ENCODE measurements at places on chromosomes 5 and 9. TPM values are rescaled to one million over a fixed set of nuclear protein-coding genes. Genes with fewer than 3 reads are reported as not detected.

CDKN2B gene
- total RNA-seq: not detected

DNA sequence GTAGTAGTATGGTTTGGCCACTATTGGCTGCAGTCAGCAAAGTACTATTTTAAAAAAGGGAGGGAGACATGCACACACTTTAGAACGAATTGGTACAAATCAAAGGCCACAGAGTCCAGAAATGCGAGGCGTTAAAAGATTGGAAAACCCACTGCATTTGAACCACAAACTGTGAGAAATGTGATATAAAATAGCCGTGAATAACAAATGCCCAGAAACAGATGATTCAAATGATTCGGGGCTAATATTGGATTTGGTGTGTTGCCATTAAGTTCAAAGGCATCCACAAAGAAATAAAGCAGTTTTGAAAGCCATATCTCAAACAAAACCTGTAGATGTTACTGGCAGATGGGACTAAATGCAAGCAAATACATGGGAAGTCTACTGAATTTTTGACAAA is 140.9 kb upstream of the HMHB1 start:
- DNase-seq: no peak

- DNase-seq: peak; percentile 93
Observed at GRCh38 chr9:107712390-107712789, 222.8 kb upstream of the KLF4 start.

DNA sequence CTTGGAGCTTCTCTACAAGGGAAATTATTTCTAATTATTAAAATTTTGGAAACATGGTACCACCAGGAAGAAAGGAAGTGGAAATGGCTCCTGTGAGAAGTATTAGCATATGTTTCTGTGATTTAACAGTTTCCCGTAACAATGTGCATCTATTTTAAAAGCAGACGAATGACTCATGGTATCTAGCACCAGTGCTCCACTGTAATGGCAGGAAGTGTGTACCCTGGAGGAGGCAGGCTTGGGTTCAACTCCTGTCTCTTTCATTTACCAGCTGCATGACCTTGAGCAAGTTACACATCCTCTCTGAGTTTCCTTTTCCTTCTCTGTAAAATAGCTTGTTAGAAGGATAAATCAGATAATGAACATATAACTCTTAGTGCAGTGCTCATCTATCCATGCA is 41.0 kb upstream of the ANGPTL2 start:
- DNase-seq: peak; percentile 91

DNA sequence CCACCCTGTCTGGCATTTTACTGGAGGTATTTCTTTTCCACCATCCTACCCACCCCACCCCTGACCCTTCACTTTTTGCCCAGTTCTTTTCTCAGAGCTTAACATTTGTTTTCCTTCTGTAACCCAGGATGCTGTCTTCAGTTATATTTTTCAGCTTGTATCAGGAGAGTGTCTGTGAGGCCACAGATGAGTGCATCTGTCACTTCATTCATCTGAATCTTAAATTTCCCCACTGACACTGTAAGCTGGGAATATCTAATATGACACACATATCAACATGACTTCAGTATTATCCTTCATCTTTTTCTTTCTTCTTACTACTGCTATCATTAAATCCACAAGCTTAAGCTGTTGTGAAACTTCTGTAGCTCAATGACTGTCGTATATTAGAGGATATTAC is 4.9 kb downstream of the MARCHF3 start:
- no peak for DNase-seq

GRCh38 chr9:106035806-106036205 is 341.5 kb downstream of the TMEM38B start:
- no peak for DNase-seq

FBXL17 gene
- total RNA-seq: 6.6 TPM

GRCh38 chr5:126398791-126399190 is 24.4 kb upstream of the GRAMD2B start:
- no peak for DNase-seq

C9orf50 gene
- not detected for total RNA-seq

DNA sequence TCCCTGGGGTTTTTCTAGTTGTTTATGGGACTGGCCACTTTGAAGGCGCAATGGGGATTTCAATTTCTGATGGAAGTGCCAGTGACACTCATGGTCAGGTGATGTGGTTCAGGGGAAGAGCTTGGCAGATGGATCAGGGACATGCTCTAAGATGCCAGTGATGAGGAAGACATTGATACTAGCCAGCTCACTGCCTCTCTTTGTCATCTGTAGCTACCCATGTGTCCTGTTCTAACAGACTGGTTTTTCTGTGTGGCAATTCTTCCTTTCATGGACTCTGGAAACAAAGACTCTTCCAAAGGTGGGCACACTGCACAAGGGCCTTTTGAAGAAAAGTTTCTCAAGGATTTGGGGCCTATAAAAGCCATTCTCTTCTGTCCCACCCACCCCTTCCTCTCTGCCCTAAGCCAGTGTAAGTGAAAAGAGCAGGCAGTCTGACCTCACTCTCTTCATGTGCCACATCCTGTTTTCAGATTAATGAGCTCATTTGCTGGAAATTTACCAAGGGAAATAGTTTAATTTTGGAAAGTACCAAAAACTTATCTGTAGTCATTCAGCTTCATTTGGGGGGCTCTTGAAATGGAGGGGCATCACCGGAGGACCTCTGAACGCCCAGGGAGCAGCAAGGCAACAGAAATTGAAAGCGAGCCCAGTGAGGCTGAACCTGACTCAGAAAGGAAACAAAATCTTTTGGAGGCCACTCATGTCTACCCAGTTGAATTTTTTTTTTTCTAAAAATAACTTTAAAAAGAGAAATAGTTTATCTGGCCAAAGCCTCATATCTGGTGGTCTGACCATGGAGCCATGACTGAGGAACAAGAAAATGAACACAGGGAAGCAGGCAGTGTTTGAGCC is 4.9 kb upstream of the TRAF1 start:
- DNase-seq: peak; percentile 76

RORB gene
- total RNA-seq: 0.17 TPM

DNA sequence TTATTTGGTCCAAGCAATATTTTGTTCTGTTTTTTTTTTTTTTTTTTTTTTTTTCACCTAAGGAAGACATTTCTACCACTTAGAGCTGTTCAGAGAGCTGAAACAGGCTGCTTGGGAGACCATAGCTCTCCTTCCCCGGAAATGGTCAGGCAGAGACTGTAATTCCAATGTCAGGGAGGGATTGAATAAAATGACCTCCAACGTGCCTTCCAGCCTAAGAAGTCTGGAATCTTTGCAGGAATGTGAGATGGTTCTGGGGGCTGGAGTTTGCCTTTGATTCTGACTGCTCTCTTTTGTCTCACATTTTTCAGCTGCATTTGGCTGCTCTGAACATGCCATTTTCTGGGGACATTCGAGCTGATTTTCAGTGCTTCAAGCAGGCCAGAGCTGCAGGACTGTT is 38.3 kb upstream of the TGFBR1 start:
- no peak for DNase-seq

- DNase-seq: no peak
Observed at GRCh38 chr5:167664222-167664804, 627.1 kb upstream of the WWC1 start.

- DNase-seq: no peak
Observed at GRCh38 chr9:137374131-137374845, 48.7 kb downstream of the EXD3 start.

DNA sequence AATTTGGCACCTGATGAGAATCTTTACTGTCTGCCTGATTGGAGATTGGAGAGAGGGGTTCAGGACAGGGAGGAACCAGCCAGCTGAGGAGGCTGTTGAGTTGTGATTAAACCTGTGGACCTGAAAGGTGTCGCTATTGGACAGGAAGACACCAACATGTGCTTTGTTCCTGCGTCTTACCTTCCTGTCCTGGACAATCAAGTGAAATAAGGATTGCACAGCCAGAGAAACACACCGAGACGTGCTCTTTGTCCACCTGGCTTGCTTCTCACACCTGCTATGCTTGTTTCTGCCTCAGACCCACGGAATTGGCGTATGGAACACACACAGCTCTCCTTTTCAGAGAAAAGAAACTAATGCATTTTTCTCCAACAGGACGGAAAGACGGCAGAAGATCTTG is 57.7 kb upstream of the CTSL start:
- no peak for DNase-seq

IL17B gene
- total RNA-seq: not detected

DNA sequence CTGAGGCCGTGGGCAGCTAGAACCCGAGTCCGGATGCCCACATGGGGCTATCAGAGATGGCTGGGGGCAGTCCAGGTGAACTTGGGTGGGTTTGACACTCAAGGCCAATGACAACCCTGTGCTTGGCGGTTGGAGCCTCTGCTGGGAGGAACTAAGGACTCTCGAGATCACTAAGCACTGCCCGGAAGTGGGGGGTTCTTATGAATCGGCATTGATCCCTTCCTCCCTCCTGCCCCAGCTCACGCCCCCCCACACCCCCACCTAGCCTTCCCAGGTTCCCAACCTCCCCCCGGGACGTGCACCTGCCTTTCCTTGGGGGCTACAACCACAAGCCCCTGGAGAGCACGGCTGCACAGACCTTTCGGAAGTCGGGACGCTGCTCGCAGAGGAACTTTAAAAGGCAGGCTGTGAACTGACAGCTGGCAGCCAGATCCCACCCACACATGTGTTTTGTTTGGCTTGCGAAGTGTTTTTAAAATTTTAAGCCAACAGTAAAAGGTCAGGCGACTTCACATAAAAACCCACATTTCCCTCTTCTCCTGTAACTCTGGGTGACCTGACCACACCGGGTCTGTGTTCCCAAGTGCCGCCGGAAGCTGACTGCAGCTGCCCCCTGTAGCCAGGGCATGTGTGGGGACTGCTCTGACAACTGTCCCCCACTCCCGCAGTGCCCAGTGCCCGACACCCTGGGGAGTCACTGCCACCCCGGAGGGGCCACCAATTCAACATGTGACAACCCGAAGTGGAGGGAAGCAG is 5.1 kb upstream of the RALGDS start:
- DNase-seq: no peak

- DNase-seq: peak; percentile 61
Observed at GRCh38 chr9:134597041-134597913, 44.3 kb upstream of the COL5A1 start.

CCDC127 gene
- total RNA-seq: 4.2 TPM

CFAP90 gene
- not detected for total RNA-seq

TMEM38B gene
- 13.9 TPM for total RNA-seq

DNA sequence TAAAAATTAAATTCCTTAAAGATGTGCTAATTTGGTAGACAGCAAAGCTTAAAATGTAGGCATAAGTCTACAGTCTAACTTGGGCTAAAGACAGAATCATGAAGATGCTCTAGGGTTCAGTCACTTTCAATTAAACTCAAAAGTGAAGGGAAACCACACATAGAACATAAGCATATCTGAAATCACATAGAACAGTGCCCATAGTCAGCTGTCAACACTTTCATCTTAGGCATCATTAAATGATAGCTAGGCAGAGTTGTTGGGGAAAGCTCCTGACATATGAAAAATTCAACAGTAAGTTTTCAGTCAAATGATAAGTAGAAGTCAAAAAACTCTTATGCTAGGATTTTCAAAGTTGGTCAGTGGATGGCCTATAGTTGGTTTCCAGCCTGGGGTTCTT is 11.0 kb downstream of the DAB2 start:
- no peak for DNase-seq

DNA sequence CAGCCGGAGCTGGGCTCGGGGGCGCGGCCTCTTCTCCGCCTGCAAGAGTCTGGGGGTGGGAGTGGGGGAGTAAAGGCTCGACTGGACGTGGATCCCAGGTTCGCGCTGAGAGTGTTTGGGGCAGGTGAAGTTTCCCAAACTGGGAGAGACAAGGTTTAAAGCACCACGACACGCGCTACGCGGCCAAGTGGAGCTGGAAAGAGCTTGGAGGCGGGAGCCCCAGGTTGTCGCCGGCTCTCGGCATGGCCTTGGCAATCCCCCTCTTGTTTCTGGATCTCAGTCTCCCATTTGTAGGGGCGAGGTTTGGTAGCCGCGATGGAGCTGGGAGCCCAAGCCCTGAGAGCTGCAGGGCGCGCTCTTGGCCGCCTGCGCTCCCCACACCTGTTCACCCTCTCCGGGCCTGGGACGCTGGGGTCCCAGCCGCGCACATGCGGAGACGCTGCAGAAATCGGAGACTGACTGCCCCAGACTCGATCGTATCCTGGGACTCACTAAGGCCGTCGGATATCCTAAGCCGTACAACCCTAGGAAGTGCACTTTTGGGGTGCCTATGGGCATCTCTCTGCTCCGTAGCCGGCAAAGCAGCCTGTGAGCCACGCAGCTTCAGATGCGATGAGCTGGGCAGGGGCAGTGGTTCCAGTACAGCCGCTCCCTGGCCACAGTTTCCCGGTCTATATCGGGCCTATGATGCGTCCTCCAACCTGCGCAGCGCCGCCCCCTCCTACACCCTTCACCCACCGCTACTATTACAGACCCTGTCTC is 937 bp downstream of the TMOD1 start:
- DNase-seq: no peak

- DNase-seq: no peak
Observed at GRCh38 chr9:77865385-77866047, 166.1 kb downstream of the GNAQ start.

EFCAB9 gene
- not detected for total RNA-seq

DNA sequence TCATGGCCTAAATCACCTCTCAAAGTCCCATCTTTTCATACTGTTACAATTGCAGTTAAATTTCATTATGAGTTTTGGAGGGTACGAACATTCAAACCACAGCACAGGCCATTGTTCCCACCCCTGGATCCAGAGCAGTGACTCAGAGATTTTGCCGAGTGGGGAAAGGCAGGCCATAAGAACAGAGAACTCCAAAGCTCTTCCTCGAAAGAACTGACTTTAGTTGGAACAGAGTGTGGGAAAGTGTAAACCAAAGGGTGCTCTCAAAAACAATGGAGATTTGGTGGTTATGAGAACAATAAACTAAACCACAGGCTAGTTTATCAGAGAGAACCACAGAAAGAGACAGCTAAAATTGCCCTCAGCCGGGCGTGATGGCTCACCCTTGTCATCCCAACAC is 19.4 kb upstream of the GRPEL2 start:
- no peak for DNase-seq

FBP2 gene
- total RNA-seq: not detected

CTXN3 gene
- total RNA-seq: not detected

GRCh38 chr5:139677736-139678613 is 29.8 kb downstream of the CXXC5 start:
- DNase-seq: no peak

GRCh38 chr9:72691671-72692070 is 170.3 kb downstream of the TMC1 start:
- no peak for DNase-seq

DNA sequence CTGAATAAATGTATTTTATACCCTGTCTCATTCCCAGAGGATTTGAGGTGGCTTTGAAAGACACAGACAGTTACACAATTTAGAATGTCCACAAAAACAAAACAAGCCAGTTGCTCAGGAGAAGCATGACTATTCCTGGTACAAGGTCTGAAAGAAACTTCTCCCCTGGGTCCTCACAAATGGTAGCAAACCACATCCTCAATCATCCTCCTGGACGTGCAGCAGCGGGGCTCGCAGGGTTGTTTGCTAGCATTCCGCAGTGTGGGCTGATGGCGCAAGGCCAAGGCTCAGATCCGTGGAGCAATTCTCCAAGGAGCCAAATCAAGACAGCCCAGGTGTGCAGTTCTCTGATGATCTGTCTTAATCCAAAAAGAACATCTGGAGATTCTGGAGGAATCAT is 210.3 kb downstream of the ACTL7B start:
- DNase-seq: peak; percentile 9

- no peak for DNase-seq
Observed at GRCh38 chr9:110007477-110008270, 200.3 kb downstream of the C9orf152 start.

Data from HT1080 (cell line).